Activated CD8-positive, alpha-beta T cell treated with anti-CD3 and anti-CD28 coated beads, Interleukin-2, amount 10 ng/mL, durations not matched to agents 7 days and 5 days (primary cell): ENCODE measurements at places on chromosomes 7 and 10. TPM values are rescaled to one million over a fixed set of nuclear protein-coding genes. Genes with fewer than 3 reads are reported as not detected.

- H3K4me3 ChIP-seq: no peak overlapping the region
- no peak for DNase-seq
These were observed 103.0 kb upstream of the LRRTM3 start for GRCh38 chr10:66822801-66823200.

DNA sequence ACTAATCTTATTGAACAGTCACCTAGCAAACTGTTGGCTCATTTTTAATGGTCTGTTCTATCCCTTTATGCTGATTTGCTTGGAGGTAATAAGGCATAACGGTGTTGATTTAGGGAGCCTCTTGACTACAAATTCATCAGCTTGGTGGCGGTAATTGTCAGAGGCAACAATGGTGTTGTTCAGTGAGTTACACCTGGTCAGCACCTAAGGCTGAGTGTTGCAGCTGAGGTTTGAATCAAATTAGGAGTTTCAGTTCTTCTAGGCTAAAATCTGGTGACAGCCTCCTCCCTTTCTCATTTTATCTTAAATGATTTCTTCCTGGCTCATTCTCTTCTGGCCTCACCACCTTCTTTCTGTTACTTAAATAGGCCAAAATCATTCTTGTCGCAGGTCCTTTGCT is 42.3 kb upstream of the SP8 start:
- H3K27me3 ChIP-seq: no peaks in the 10 kb centered on the region
- H3K4me1 ChIP-seq: no peaks in the 10 kb centered on the region
- H3K27ac ChIP-seq: no peak overlapping the region
- DNase-seq: no peak
- H3K36me3 ChIP-seq: no peaks in the 10 kb centered on the region

DNA sequence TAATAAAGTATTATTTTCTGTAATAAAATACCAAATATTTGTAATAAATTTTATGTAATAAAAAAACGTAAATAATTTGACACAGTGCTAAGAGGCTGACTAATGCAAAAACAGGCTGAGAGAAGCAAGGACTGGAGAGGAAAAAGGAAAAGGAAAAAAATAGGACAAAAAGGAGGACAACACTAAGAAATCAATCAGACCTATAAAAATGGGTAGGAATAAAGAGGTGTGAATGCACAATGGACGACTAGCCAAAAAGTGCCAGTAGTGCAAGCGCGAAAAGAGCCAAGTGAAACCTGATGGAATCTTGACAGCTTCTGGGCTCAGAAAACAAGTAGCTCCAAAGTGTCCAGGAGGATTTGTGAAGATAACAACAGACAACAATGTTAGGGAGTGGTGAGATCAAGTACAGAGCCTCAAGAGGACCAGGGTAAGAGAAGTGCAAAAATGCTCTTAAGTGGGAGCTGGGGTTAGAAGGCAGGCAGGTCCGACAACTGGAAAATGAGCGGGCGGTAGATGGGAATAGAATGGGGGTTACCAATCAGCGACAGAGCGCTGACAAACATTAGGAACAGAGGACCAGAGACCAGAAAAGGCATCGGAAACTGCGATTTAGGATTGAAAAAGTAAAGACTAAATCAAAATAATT is 1.2 kb downstream of the BRAF start:
- peaks cover 3% of the 10 kb centered on the region for H3K36me3 ChIP-seq
- DNase-seq: no peak
- peaks cover 5% of the 10 kb centered on the region for H3K4me1 ChIP-seq
- H3K4me3 ChIP-seq: no peak overlapping the region
- no peaks in the 10 kb centered on the region for H3K27me3 ChIP-seq
- H3K27ac ChIP-seq: no peak overlapping the region

GRCh38 chr7:139673230-139673629 is 104.6 kb downstream of the HIPK2 start:
- H3K4me1 ChIP-seq: peaks cover 39% of the 10 kb centered on the region
- no peak overlapping the region for H3K27ac ChIP-seq
- no peak overlapping the region for H3K4me3 ChIP-seq
- no peaks in the 10 kb centered on the region for H3K27me3 ChIP-seq
- DNase-seq: no peak
- no peaks in the 10 kb centered on the region for H3K36me3 ChIP-seq

DNA sequence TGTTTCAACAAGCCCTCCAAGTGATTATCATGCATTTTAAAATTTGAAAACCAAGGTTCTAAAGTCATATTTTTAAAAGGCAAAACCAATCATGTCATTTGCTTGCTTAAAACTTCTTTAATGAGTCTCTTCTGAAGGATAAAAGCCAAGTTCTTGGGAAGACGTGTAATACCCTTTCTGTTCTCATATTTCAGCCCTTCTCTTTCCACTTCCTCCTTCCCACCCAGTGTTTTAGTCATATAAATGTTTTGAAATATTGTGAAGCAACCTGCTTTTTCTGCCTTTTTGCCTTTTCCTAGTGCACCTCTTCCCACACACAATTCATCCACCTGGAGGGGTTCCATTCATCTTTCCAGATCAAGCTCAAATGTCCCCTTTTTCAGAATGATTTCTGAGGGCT is 211.1 kb upstream of the LRRTM3 start:
- no peaks in the 10 kb centered on the region for H3K4me1 ChIP-seq
- H3K27me3 ChIP-seq: no peaks in the 10 kb centered on the region
- no peak overlapping the region for H3K4me3 ChIP-seq
- H3K27ac ChIP-seq: no peak overlapping the region
- no peaks in the 10 kb centered on the region for H3K36me3 ChIP-seq

AKR1C8 gene
- not detected for total RNA-seq

MEOX2 gene
- not detected for total RNA-seq

DNA sequence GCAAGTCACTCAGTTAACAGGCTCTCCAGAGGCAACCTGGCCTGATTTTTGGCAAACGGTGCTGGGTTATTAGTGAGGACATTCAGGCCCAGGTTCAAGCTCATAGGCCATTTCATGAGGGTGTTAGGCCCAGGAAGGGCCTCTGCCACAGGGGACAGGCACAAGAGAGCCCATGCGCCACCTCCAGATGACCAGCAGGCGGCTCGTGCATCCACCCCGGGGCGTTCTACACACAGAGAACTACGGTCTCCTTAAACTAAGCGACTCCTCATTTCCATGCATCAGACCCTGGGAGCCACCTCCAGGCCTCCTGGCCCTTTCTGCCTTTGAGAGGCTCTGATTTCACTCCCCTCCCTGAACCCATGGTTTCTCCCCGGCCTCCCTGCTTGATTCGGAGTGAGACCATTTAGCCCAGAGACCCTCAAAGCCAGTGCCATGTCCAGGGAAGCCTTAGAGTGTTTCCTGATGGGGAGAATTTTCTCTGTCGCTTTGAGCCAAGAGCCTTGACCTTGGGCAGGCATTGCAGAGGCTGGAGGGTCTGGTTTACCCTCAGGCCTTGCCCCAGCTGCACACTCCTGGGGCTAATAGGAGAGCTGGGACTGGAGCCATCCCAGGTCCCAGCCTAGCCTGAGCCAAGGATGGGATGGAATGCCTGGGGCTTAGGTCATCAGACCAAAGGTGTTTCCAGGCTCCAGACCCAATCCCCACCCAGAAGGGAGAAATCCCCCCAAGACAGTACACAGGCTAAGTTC is 188.0 kb downstream of the GRID1 start:
- no peaks in the 10 kb centered on the region for H3K27me3 ChIP-seq
- H3K4me3 ChIP-seq: no peak overlapping the region
- no peak for DNase-seq
- H3K27ac ChIP-seq: no peak overlapping the region
- H3K4me1 ChIP-seq: no peaks in the 10 kb centered on the region

DNA sequence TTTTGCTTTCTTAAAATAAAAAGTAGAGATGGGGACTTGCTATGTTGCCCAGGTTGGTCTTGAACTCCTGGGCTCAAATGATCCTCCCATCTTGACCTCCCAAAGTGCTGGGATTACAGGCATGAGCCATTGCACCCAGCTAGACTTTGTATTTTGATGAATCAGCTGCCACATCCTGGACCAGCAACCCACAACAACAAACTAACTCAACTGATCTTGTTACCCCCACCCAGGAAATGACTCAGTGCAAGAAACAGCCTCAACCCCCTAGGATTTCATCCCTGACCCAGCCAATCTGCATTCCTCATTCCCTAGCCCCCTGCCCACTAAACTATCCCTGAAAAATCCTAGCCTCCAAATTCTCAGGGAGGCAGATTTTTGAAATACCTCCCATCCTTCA is 123.8 kb downstream of the IPMK start:
- H3K27ac ChIP-seq: no peak overlapping the region
- H3K4me3 ChIP-seq: no peak overlapping the region
- H3K4me1 ChIP-seq: peaks cover 11% of the 10 kb centered on the region

DNA sequence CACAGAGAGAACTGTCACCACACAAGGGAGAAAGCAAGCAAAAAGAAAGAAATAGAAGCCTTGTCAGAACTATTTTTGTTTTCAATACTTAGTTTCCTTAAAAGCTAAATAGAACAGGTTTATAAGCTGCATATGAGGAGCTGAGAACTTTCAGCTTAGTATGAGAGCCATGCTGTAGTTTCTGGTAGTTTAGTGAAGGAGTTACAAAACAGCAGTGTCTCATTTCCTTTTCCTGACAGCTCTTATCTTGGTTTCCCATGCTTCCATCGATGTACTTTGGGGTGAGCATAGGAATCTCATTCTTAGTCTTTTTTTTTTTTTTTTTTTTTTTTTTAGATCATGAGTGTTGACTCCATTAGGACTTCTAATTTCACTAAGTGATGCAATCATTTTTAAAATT is 8.6 kb upstream of the CHRM2 start:
- no peak overlapping the region for H3K4me3 ChIP-seq
- no peaks in the 10 kb centered on the region for H3K4me1 ChIP-seq
- no peaks in the 10 kb centered on the region for H3K27me3 ChIP-seq
- H3K36me3 ChIP-seq: no peaks in the 10 kb centered on the region

UFSP1 gene
- 2.0 TPM for total RNA-seq

ITGA8 gene
- not detected for total RNA-seq

- H3K4me1 ChIP-seq: peaks cover 4% of the 10 kb centered on the region
- no peaks in the 10 kb centered on the region for H3K36me3 ChIP-seq
- no peak for DNase-seq
- H3K4me3 ChIP-seq: peak overlapping the region; percentile 35
- no peak overlapping the region for H3K27ac ChIP-seq
- peaks cover 72% of the 10 kb centered on the region for H3K27me3 ChIP-seq
These were observed 735 bp downstream of the JCAD start for GRCh38 chr10:30058570-30059132.

ZNF804B gene
- not detected for total RNA-seq

GRCh38 chr7:96481796-96482195 is 159.9 kb upstream of the SLC25A13 start:
- H3K4me3 ChIP-seq: no peak overlapping the region
- no peak overlapping the region for H3K27ac ChIP-seq
- DNase-seq: no peak

DNA sequence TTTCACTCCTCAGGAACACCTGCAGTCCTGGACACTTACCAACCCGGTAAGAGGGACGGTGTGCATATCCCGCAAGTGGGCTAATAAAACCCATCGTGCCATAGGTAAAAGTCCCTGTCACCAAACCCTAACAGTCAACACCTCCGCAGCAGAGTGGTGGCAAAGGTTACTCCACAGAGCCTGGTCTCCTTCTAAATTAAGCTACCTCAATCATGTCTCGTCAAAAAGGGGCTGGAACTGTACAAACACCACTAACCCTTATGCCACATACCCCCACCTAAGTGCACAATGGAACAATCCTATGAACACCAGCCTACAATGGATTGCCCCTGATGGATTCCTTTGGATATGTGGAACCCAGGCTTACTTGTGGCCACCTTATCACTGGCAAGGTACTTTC is 9.6 kb upstream of the AKR1B1 start:
- H3K27ac ChIP-seq: no peak overlapping the region
- DNase-seq: no peak
- H3K4me3 ChIP-seq: no peak overlapping the region
- peaks cover 2% of the 10 kb centered on the region for H3K36me3 ChIP-seq
- peaks cover 7% of the 10 kb centered on the region for H3K27me3 ChIP-seq
